Stimulated activated CD8-positive, alpha-beta memory T cell treated with anti-CD3 and anti-CD28 coated beads, Interleukin-7, amount 100 ng/mL, for 1 hour (primary cell): ENCODE measurements at places on chromosomes 12 and 14.
A peak's percentile ranks its signal among the peaks of the same experiment; 100 is the strongest.

- no peak for DNase-seq
Observed at GRCh38 chr14:61147381-61147821, 133.7 kb downstream of the TMEM30B start.

- DNase-seq, result no peak
Observed at GRCh38 chr14:65357113-65357512, 55.4 kb upstream of the FUT8 start.

- no peak for DNase-seq
Observed at GRCh38 chr14:32508281-32508680, 179.2 kb downstream of the AKAP6 start.

DNA sequence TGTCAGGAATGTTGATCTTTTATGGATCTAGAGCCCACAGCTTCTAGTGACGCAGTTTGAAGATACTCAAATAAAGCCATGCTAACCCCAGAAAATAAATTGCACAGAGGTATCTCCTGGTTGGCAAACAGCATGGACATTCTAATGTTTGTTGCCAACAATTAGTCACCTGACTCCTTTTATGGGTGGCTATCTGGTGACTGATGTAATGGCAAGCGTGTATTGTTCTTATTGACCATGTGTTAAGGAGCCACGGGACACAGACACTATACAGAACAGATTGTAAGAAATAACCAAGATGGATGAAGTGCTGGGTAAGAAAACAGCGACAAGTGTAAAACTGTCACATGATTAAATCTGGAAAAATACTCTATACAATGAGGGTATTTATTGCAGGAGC, 401.3 kb upstream of the PDE3A start:
- DNase-seq, result no peak

GRCh38 chr14:23916446-23916845, 37.1 kb upstream of the DHRS4 start:
- DNase-seq, result no peak

GRCh38 chr14:27686137-27686536, 1080.5 kb upstream of the FOXG1 start:
- no peak for DNase-seq

DNA sequence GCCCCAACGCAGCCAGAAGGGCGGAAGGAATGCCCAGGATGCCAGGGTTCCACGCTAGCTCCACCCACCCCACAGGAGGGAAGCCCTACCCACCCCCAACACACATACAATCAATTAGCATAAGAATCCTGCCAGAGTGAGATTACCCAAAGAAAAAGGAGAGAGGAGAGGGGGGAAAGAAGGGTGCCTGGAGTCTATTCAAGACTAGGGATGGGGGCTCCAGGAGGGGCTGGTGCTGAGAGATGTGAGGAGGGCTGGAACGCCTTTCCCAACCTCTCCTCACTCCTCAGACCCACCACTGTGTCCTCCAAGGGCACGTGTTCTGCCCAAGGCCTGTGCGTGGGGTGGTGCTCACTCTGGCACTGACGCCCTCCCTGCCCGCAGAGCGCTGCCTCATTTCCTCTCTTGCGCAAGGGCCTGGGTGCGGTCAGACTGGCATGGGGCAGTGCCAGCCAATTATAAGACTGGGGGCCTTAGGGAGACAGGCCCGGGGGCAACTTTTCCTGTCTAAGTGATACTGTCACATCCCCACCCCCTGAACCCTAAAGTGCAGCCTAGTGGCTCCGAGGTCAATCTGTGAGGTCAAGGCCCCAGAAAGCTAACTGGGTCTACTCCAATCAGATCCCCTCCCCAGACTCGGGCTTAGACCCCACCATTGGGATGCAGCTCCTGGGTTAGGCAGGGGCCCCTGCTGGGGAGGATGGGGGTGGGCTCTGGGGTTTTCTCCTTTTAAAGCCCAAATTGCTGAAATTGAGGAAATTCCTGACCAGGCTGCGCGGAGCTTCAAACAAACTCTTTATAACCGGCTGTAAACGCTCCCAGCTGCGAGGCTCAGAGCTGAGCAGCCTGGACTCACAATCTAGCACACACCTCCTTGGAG, 10.2 kb upstream of the ITGB7 start:
- DNase-seq, result no peak

DNA sequence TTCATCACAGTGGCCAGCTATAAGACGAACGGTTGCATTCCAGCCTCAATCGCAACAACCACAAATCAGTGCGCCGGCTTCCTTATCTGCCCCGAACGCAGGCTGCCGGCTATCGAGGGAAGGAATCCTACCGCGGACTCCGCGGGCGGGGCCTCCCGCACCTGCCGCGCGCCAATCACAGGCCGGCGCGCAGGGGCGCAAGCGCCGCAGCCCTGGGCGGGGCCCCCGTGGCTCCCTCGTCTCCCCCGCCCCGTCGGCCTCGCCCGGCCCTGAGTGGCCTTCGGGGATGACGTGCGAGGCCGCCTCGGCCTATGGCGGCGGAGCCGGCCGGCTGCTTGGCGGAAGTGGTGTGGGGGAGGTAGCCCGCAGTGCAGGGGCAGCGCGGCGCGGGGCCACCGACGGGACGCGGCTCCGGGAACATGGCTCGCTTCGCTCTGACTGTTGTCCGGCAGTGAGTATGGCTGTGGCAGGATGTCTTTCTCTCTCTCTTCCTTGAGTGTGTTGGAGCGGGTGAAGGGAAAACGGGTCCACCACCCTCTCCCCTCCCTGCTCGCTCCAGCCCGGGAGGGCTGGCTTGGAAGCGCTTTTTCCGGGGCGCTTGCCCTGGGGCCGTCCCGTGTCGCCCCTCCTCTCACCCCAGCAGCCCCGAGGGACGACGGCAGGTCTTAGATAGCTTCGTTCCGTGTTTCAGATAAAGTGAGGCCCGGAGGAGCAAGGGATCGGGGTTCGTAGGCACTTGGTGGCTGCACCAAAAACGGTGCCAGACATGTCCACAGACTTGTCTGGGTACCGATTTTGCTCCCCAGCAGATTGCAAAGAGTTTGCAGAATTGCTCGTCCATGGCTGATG, at the start of gene TIGAR:
Gene TIGAR (plus strand): TSS at position 361 of the 849 bp plus-strand sequence. CDS start 59 bp downstream, at position 420.
- DNase-seq, result peak; percentile 75

DNA sequence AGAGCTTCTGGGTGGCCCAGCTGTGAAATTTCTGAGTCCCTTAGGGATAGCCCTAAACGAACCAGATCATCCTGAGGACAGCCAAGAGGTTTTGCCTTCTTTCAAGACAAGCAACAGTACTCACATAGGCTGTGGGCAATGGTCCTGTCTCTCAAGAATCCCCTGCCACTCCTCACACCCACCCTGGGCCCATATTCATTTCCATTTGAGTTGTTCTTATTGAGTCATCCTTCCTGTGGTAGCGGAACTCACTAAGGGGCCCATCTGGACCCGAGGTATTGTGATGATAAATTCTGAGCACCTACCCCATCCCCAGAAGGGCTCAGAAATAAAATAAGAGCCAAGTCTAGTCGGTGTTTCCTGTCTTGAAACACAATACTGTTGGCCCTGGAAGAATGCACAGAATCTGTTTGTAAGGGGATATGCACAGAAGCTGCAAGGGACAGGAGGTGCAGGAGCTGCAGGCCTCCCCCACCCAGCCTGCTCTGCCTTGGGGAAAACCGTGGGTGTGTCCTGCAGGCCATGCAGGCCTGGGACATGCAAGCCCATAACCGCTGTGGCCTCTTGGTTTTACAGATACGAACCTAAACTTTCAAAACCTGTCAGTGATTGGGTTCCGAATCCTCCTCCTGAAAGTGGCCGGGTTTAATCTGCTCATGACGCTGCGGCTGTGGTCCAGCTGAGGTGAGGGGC, 38.9 kb downstream of the DAD1 start:
- no peak for DNase-seq

DNA sequence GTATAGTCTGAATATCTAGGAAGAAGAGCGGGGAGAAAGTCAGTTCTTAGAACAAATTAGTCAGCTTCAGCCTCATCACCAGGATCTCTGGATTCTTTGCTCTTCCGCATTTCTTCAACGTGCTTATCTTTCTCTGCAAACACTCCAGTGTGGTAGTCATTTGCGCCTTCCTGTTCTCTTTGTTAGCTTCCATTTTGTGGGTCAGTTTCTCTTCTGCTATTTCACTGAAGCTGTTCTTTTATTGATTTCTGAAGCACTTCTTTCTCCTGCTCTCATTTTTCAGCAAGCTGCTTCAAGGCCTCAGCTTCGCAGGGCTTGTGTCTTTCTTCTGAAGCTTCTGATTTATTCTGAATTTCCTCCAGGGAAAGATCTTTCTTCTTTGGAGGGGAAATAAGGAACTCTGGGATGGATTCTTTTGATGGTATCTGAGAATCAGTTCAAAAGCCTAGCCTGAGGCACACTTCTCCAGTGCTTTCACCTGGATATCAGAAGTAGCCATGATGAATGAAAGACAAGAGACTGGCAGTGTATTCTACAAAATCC, 13.5 kb downstream of the AMN1 start:
- no peak for DNase-seq

GRCh38 chr14:94689218-94689984, 77.2 kb downstream of the SERPINA3 start:
- DNase-seq, result no peak

- no peak for DNase-seq
Observed at GRCh38 chr14:101008631-101009336, 105.3 kb upstream of the RTL1 start.

GRCh38 chr14:69711065-69711464, 55.9 kb upstream of the SRSF5 start:
- DNase-seq, result no peak
